ENCODE measurements at places on chromosomes 11 and 22.

DNA sequence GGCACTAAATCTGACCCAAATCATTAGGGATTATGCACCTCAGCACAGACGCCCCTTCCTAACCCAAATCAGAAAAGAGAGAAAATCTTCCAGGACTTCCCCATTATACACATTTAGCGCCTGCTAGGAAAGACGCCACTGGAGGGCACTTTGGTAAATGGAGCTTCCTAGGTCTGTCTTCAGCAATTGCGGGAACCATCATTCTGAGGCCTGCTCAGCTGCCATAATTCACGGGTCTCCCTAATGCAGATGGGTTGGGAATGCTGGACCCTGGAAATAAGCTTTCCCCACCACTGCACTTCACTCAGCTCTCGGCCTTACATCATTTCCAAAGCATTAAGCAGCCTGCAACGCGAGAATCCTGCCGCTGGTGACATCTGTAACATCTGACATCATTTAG lies 86.2 kb upstream of the OPCML start:
- DNase-seq: no peak

DNA sequence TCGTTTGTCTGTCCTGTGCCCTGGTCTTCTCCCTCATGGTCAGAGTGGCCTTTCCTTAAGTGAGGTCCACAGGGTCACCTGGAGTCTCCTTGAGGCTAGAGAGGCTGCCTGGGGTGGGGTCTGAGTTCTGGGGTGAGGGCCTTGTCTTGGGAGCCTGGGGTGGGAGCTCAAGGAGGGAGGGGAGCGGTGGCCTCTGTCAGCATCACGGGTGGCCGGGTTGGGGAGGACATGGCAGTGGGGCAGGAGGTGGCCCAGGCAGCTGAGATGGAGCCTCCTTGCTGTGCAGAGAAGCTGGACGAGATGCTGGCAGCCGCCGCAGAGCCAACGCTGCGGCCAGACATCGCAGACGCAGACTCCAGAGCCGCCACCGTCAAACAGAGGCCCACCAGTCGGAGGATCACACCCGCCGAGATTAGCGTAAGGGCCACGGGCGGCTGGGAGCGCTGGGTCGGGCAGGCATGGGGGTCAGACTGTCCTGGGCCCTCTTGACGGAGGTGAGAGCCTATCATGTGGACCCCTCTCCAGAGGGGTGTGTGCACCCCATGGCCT lies 23.3 kb upstream of the ACR start:
- no peak for DNase-seq

- no peak for DNase-seq
These were observed 42.5 kb upstream of the SUSD2 start for GRCh38 chr22:24138649-24139420.

DNA sequence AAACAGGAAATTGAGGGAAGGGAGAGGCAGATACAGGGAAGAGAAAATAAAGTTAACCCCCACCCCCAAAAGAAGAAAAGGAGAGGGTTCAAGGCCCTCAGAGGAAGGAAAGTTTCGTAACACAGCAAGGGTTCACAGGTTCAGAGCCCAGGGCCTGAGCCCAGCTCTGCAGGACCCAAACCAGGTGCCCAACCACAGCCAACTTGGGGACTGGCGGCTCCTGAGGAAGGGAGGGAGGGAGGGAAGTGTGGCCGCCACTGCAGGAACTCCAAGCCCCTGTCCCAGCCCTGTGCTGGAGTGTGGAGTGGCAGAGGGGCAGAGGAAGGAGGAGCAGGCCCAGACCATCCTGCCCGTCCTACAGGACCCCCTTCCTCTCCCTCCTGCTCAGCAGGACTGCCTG lies 59.2 kb downstream of the ELFN2 start:
- no peak for DNase-seq

DNA sequence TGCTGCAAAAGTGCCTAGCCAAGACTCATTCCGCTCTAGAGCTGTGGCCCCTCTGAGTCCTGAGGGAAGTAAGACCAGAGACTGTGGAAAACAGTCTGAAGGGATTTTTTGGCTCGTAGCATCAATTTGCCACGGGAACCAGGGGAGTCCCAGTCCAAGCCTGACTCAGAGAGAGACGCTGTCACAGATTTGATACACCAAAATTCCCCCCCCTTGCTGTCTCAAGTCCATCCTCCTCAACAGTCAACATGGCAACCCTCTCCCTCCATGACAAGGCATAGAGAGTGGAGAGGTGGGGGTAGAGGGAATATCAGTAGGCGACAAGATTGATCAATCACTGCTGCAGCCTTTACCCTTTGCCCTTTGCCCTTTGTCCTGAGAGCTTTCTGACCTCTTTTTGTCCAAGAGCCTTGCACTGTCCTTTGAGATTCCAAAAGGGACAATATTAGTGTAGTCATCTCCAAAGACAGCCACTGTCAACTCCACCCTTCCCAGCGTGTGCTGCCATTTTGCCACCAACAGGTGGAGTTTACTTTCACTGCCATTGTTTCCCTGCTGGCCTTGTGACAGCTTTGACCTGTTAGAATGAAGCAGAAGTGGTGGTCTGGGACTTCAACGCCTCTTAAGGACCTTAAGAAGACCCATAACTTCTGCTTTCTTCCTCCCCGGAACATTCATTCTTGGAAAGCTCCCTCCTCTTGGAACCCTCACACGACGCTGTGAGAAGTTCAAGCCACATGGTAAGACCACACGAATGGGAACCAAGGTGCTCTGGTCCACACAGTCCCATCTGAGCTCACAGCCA lies 7.3 kb downstream of the SLC15A3 start:
- DNase-seq: no peak

DNA sequence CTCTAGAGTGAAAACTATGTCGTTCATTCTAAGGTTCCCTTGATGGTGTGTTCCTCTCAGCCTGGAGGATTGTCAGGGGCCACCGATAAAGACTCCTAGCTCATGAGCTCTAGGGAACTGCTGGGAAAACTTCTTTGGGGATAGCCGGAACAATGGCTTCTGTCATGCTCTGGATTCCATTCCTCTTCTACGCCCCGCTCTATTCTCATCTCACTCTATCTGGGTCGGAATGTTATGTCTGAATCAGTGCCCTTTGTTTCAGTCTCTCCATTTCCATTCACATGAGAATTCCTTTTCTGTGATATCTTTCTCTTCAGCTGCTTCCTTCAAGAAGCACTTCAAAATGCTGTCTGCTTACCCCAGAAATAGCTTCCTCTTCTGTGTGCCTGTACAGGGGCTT lies 16.9 kb upstream of the SLCO2B1 start:
- no peak for DNase-seq

DNA sequence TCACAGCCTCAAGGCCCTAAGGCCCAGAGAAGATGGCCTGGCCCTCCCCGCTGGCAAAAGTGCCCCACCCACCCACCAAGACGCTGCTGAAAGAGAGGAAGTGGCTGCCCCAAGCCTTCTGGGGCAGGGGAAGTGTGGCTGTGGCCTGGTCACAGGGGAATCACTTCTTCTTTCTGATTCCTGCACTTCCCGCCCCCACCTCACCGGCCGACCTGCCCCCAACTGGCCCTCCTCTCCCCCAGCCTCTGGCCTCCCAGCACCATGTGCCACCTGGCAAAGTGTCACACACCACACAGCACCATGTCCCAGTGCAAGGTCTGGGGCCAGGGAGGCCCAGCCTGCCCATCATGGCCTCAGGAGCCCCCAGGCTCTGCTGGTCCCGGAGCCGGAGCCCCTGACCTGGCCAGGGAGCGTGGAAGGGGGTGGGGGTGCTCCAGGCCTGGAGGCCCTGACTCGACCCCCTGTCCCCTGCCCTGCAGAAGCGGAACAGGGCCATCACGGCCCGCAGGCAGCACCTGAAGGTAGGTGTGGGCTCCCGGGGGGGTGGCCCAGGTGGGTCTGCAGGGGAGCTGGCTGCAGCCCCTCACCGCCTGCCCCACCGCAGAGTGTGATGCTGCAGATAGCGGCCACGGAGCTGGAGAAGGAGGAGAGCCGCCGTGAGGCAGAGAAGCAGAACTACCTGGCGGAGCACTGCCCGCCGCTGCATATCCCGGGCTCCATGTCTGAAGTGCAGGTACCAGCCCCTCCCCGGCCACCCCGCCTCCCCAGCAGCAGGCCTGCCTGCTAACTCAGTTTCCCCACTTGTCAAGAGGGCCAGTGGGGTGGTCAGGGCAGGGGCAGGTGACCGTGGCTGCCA lies 1.4 kb downstream of the TNNI2 start:
- DNase-seq: peak; percentile 59

GRCh38 chr11:112797648-112798293 lies 163.4 kb upstream of the NCAM1 start:
- DNase-seq: peak; percentile 15

GRCh38 chr22:30326255-30326705 lies 461 bp downstream of the TBC1D10A start:
- DNase-seq: no peak

GRCh38 chr11:8913961-8914660 lies 3.1 kb downstream of the AKIP1 start:
- no peak for DNase-seq

- no peak for DNase-seq
These were observed 172.6 kb downstream of the LARGE1 start for GRCh38 chr22:33747576-33748180.

DNA sequence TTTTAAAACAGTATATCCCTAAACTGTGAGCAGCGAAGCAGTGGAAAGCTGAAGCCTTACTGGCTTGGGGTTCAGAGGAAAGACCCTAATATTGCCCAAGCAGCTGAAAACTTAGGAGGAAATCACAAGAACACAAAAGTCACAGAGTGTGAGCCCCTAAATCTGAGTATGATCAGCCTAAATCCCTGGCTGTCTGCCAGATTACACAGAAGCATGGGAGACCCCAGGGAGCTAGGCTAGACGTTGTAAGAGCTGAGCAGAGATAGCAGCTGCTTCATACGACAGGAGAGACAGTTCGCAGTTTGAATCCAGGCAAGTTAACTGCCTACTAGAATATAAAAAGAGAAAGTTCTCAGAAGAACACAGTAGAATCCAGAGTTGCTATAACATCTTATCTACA lies 81.2 kb downstream of the PACS1 start:
- DNase-seq: no peak

- DNase-seq: no peak
These were observed 21.0 kb downstream of the C22orf31 start for GRCh38 chr22:29040385-29041275.

DNA sequence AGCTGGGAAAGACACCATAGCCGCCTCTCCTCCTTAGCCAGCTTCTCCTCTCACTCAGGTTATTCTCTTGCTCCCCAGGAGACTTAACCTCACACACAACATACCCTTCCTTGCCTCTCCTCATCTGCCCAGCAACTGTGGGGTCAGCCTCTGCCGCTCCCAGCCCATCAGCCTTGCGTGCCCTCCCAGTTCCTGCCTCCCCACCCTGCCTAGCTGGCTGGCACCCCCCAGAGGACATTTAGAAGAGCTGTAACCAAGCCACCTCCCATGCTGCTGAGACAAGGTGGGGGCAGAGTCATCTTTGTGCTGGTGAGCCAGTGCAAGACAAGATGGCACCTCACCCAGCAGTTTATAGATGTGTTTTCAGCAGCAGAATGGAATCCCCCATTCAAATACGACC lies 38.2 kb downstream of the TOM1 start:
- DNase-seq: no peak

GRCh38 chr22:50581950-50582492 lies 628 bp downstream of the CHKB start:
- no peak for DNase-seq

DNA sequence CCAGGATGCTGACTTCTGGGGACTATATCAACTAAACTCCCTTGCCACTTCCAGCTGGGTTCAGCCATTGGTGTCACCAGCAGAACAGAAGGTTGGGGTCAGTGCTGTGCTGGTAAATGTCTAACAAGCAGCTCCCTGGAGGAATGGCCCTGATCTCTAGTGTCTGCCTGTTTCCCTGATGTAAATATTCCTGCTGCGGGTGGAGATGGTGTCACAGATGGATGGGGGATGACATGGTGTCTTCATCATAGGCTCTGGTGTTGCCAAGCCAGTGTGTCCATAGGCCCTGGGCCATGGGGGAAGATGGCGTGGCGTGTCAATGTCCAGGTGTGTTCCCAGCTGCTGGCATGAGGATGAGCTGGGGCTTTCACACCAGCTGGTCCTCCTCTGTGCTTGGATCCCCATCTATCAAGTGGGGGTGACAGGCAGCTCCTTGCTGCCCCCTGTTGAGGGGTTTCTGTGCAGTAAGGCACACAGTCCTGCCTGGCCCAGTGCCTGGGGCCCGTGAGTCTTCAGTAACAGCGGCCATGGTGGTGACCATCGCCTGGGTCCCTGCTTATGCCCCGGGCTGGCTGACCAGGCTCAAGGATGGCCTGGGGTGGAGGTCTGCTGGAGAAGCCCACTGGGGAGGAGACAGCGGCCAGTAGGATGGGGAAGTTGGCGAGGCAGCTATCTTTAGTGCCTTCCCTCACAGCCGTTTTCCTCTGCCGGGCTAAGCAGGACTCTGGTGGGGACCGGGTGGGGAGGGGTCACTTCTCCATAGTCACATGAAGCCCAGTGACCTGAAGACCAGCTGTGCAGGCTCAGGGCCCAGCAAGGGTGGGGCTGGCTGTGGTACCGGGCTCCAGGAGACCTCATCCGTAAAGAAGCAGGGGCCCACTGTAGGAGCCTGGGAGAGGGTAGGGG lies 12.7 kb downstream of the RPL3 start:
- DNase-seq: no peak

- no peak for DNase-seq
These were observed 1.6 kb downstream of the CD59 start for GRCh38 chr11:33734441-33735270.

GRCh38 chr11:45997599-45997998 lies 75.1 kb downstream of the LARGE2 start:
- DNase-seq: no peak

DNA sequence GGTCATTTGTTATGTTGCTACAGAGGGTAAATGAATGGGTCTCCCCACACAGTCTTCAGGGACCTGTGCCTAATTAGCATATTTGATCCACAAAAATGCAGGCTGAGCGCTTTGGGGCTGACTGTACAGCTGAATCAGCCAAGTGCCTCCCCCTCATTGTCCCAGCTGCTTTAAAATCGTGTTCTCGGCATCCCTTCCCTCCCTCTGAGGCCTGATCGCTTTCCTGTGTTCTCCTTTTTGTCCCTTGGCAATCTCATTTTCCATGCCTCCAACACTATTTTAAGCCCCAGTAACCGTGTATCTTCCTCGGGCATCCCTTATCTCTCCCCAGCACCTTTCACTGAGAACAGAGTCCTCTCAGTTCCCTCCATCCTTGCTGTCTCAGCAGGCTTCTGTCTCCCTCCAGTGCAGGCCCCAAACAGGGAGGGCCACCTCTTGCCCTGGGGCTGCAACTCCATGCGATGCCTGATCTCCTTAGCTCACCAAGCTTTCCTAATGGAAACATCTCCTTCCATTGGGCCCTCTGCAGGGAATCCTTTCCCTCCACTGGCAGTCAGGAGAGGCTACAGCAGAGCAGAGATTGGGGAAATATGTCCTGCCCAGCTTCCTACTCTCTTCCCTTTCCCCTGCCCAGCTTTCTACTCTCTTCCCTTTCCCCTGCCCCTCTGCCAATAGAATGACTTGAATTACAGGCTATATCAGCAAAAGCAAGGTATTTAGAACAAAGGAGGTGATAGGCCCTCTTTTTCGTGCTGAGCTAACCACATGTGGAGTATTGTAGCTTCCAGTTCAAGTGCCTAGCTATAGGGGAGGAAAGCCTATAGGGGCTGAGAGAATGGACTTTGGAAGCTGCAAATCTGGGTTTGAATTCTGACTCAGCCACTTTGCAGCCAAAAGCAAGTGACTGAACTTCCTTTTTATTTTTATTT lies 13.8 kb downstream of the UQCR10 start:
- DNase-seq: no peak
